IMR-90 (cell line): ENCODE measurements at places on chromosomes 7 and 10. TPM values are rescaled to one million over a fixed set of nuclear protein-coding genes. Genes with fewer than 3 reads are reported as not detected.

GRCh38 chr10:117350909-117351308, 24.3 kb downstream of the PDZD8 start:
- DNase-seq = no peak

- DNase-seq = no peak
Observed at GRCh38 chr7:13724977-13725566, 264.4 kb downstream of the ETV1 start.

STRIP2 gene
- polyA plus RNA-seq = 1.6 and 1.8 TPM in 2 replicates

NUP205 gene
- 27.5 and 29.5 TPM in 2 replicates for polyA plus RNA-seq

GLI3 gene
- 3.9 TPM in 2 replicates for polyA plus RNA-seq

- no peak for DNase-seq
Observed at GRCh38 chr10:121662945-121663917, 65.0 kb upstream of the FGFR2 start.
